ENCODE measurements at places on chromosomes 4 and X.

DNA sequence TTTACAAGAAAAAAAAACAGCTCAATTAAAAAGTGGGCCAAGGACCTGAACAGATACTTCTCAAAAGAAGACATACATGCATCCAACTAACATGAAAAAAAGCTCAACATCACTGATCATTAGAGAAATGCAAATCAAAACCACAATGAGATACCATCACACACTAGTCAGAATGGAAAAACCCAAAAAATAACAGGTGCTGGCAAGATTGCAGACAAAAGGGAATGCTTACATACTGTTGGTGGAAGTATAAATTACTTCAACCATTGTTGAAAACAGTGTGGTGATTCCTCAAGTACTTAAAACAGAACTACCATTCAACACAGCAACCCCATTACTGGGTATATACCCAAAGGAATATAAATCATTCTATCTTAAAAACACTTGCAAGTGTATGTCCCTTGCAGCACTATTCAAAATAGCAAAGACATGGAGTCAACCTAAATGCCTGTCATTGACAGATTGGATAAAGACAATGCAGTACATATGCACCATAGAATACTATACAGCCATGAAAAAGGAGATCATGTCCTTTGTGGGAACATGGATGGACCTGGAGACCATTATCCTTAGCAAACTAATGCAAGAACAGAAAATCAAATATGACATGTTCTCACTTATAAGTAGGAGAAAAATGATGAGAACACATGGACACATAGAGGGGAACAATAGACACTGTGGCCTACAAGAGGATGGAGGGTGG lies 97.6 kb downstream of the RAB28 start:
- no peak for DNase-seq

- no peak for DNase-seq
Measured at GRCh38 chrX:107470198-107470597, 20.7 kb downstream of the FRMPD3 start.

GRCh38 chr4:35760807-35761206 lies 483.5 kb downstream of the ARAP2 start:
- no peak for DNase-seq

DNA sequence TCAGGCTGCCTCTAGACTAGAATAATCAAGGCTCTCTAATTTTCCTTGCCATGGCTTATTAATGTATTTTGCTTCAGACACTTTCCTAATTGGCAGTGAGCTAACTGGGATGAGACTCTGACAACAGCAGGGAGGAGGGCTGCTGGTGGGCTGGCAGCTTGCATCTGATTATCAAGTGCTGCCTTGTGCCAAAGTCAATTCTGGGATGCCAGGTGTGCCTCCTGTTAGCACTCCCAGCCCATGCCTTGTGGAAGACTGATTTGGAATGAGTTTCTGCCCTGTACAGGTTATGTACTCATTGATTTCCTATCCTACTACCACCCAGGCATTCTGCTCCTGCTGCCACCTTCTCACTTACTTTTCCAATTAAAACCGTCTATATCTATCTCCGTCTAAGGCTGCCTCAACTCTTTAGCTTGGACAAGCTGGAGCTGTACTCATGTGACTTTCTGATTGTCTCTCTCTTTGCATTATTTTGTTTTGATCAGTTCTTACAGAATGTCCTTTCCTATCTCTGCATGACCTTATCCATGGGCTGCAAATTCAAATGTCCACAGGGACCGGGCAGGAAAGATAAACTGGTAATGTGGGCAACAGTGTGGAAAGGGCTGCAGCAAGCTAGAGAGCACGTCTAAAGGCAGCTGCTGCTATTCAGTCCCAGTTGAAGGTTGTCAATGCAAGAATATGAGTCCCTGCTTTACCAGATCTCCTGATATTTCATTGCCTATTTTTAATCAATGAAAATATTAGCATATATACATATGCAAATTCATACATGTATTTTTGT lies 112.6 kb downstream of the GABRA2 start:
- no peak for DNase-seq

- no peak for DNase-seq
Measured at GRCh38 chr4:144178414-144178813, 37.9 kb upstream of the GYPA start.

- no peak for DNase-seq
Measured at GRCh38 chr4:78692822-78693170, 83.4 kb upstream of the BMP2K start.

GRCh38 chr4:177251237-177251636 lies 58.4 kb upstream of the NEIL3 start:
- DNase-seq, result no peak

DNA sequence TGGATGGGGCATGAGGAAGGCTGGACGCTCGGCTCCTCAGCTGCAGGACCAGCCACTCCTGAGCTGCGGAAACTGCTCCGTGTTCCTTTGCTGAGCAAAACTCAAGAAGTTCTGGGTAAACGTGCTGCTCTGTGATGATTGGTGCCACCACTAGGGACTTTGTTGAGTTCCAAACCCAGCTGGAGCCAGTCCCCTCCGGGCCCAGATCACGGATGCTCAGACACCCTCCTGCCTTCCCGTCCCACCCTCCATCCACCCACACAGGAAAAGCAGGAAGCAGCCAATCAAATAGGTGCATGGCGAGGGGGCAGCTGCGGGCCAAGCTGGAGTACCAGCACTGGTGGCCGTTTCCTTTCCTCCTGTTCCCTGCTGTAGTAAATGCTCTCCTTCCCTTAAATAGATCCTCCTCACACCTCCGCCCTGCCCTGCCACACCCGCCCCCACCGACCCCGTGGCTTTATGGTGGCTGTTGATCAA lies 68.0 kb downstream of the ADRA2C start:
- DNase-seq, result no peak

- DNase-seq, result no peak
Measured at GRCh38 chr4:109171070-109171469, 131.4 kb downstream of the COL25A1 start.

DNA sequence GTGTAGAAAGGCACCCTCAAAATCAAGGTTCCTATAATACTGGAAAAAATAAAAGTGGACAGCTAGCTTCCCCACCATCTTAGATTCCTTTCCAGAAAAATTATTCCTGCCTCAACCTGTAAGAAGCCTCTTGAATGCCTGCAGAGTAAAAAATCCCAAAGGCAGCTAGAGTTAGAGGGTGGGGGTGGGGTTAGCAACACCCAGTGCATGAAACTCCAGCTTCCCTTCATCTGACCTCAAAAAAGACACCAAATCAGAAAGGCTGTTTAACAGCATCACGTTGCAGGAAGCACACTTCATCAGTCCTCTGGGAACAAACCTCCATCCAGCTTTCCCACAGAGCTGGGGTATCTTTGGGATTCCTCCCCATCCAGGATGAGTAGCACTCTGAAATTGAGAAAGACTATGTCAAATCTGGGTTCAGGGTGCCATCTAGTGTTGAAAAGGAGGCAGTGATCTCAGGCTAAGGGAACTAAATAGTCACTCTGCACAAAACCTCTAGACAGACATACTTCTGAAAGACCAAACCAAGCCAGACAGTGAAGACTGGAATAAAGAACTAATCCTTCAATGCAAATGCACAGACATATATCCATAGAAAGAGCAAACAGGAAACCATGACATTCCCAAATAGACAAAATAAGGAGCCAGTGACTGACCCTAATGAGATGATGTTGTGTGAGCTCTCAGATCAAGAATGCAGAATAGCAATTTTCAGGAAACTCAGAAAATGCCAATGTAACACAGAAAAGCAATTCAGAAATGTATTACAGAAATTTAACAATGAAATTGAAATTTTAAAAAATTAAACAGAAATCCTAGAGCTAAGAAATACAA lies 97.9 kb downstream of the ARHGEF9 start:
- DNase-seq, result peak; percentile 1

GRCh38 chr4:86496094-86497080 lies 97.7 kb upstream of the PTPN13 start:
- peak; percentile 69 for DNase-seq

DNA sequence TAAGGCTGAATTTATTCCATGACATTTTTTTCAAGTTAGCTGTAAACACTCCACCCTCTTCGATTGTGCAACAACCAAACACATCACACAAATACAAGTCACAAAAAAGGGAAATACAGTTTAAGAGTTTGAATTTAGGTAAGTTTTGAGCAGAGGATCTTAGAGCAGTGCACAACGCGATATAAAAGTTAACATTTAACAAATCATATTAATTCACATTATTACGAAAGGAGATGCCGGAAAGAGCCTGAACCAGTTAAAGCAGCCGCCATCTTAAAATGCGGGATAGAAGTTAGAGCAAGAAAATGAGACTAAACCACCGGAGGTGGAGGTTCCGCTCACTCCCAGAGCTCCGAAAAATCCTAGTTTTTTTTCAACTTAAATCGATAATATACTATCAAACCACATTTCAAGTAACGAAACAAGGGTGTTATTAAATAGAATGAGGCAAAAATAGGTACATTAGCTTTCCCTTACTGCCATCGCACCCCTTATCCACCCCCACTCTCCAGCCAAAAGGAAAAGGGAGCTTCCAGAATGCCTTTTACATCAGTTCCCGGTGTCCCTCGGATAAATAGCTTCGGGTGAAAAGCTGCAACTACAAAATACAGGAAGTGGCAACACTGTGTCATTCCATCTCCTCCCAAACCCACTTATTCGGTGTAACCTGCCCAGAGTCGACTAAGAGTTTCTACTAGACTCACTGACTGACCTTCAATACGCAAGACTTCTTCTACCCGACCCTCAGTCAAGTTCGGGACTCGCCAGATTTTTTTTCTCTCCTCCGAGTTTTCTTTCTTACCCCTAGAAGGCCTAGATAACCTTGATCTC lies 1.9 kb downstream of the UBE2D3 start:
- DNase-seq, result no peak

DNA sequence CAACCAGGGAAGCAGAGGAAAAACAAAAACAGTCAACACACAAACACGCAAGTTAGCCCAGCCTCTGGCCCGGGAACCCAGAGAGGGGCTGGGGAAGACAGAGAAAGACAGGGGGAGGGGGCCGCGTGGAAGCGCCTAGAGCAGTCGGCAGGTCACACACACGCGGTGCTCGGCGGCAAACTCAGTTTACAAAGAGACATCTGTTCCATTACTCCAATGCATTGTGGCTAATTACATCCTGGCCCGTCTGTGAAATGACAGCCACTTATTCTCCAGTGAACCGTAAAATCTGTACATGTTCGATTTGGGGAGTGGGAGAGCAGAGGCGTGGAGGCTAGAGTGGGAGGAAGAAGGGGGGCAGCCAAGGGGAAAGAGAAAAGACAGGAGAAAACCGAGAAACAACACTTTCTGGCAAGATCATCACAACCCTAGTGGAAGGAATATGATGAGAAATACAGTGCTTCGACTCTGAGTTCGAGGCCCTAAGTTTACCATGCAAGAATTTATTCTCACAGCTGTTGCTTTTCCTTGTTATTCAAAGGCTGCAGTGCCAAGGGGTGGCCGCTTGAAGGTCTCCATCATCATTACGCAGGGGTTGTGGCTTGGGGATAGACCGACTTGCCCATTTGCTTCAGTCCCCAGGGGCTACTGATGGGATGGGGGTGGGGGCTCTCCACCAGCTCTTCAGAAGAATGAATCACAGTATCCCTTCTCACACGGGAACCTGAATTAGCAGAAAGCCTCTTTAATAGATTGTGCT lies 167.7 kb downstream of the MGST2 start:
- no peak for DNase-seq

DNA sequence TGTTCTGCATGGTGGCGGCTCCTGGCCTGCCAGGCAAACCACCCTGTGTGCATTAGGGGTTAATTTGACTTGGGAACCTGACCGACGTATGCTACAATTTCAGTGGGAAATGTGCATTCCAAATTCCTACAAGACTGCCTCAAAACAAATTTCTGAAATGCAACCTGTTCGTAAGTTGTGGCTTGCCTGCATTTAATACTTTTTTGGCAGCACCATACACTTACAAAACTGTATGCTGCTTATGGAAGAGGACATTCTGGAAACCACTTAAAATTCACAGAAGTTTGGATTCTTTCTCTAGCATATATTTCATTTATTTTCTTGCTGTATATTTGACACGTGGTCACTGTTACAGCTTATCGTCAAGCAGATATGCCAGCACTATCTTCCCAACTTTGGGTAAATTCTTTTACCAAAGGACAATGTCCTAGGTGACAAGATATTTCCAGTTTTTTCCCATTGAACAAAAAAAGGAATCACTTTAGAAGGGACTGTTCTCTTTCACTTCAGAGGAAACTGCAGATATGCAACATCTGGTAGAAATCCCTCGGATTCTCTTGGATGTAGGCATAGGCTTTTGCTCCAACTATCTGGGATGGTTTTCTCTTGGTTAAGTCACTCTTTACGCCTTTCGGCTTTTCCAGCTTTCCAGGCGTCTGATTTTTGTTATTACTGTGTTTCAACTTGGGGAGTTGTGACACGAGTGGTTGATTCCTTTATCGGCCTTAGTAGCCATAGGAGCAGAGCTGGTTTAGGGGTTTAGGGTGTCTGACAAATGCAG lies 9.7 kb upstream of the TENM3 start:
- DNase-seq, result no peak

DNA sequence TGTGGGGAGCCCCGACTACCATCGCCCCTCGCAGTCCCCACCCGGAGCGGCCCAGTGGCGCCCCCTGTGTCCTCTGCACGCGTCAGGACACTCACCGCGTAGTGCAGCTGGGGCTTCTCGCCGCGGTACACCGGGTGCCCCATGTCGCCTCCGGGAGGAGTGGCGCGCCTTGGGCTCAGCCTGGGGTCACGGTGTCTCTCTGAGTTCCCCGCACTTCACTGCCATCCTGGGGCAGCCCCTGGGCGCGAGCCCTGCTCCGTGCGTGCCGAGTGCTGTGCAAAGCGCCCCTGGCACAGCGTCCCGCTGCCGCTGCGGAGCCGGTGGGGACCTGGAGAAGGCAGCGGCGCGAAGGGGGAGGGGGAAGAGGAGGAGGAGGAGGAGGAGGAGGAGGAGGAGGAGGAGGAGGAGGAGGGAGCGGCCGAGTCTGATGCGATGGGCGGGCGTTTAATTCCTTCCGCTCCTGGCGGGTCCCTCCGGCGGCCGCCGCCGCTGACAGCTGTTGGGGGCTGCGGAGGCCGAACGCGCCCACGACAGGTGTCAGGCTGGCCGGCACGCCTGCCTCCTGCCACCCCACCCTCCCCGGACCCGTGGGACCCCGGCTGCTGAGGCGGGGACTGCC lies 134.3 kb downstream of the AMELX start:
- no peak for DNase-seq

- no peak for DNase-seq
Measured at GRCh38 chr4:17597517-17597916, 16.9 kb upstream of the MED28 start.

DNA sequence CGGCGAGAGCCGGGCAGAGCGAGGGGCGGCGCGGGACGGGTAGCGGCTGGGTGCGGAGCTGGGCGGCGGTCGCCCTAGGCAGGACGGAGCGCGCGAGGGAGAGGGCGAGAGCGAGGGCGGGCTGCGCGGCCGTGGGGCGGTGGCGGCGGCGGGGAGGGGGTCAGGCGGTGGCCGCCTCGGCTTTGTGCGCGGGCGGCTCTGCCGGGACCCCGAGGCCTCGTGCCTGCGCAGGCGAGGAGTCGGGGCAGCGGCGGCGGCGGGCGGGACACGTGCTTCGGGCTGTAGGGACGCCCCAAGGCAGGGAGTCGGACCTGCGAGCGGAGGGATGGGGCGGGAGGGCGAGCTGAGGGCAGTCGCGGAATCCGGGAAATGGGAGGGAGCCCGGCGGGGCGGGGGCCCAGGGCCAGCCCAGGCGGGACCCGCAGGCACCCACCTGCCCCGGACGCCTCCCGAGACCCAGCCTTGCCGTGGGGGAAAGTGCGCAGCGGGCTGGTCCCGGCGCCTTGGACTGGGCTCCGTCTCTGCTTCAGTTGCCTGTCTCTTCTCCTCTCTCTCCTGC lies 465 bp downstream of the BMPR1B start:
- no peak for DNase-seq

Data from epithelial cell of proximal tubule (primary cell).